ENCODE measurements at places on chromosomes 5 and 9.

DNA sequence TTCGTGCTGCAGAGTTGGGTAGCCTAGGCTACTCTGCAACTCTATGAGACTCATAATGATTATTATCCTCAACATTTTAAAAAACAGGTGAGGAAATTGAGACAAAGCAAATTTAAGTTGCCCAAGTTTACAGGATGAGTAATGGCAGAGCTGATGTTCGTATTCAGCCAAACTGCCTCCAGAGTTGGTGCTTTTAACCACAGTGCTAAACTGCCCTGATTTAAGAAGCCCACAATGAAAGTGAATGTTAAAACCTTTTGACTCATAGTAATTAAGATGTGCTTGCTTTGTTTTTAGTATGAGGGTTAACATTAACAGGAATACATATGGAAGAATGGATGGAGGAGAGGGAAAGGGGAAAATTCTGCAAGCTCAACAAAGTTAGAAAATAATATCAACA, 15.9 kb upstream of the GABRB2 start:
- no peak for DNase-seq

DNA sequence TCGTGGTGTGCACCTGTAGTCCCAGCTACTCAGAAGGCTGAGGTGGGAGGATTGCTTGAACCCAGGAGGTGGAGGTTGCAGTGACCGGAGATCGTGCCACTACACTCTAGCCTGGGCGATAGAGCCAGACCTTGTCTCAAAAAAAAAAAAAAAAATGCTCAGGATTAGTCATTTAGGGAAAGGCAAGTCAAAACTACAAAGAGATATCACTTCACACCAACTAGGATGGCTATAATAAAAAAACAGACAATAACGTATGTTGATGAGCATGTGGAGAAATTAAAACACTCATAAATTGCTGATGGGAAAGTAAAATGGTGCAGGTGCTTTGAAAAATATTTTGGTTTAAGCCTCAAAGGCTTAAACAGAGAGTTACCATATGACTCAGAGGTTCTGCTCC, 6.3 kb upstream of the ANKRD34B start:
- DNase-seq, result no peak

DNA sequence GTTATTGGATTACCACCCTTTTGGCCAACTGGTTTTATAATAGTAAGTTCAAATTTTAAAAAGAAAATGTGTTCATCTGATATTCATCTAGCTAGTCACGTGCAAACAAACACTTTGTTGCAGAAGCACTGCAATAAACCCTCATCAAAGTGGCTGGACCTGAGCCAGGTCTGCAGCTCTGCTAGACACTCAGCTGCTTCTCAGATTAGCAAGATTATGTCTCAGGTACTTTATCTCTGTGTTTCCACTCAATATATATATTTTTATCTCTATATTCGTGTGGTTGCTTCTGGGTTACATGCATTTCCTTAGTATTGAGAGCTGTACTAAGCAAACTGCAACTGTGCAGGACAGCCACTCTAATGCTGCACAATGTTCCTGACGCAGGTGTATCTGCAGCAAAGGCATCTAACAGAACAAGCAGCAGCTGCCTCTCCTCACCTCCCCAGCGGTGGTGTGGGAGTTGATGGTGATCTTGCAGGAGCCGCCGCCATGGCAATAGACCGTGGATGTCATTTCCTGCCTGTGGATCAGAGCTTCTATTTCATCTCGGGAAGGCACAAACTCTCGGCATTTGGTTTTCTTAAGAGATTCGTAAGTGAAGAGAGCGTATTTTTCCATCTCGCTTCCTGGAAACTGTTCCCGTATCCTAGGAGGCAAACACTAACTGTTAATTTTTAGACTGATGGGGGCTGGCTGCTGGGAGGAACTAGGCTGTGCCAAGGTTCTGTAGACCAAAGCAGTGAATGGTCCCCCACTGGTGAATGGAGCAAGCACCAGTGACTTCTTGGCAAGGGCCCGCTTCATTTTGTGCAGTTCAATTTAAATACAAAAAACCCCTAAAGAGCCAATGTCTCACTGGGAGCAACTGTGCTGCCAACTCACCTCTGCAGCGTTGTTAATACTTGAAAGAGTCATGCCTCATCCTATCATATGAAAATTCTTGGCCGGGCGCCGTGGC, 56.7 kb upstream of the RETREG1 start:
- no peak for DNase-seq

GRCh38 chr5:33848554-33848953, 43.2 kb downstream of the ADAMTS12 start:
- no peak for DNase-seq

GRCh38 chr5:117054911-117055310, 480.3 kb upstream of the SEMA6A start:
- no peak for DNase-seq
